Adrenal gland (tissue), 19 donors: ENCODE measurements at places on chromosomes 5 and 9. TPM values are rescaled to one million over a fixed set of nuclear protein-coding genes. Genes with fewer than 3 reads are reported as not detected.

Gene SLC1A3
- 12.6 TPM for total RNA-seq

Gene KIF20A
- 2.0 TPM for total RNA-seq

Gene SPATA31A3
- not detected for total RNA-seq

Gene CLTA
- total RNA-seq, result 200 TPM

Gene NOTCH1
- 28.3 TPM for total RNA-seq

Gene OTP
- not detected for total RNA-seq

Gene GIN1
- total RNA-seq, result 3.2 TPM

Gene PRRX2
- total RNA-seq, result 2.7 TPM

GRCh38 chr9:130731355-130731754 is 37.8 kb downstream of the EXOSC2 start:
- H3K27ac ChIP-seq, result no peak overlapping the region
- no peak for DNase-seq
- H3K4me3 ChIP-seq, result no peak overlapping the region
- no peaks in the 10 kb centered on the region for H3K36me3 ChIP-seq

GRCh38 chr9:112316258-112316943 is 17.0 kb downstream of the PTBP3 start:
- no peaks in the 10 kb centered on the region for H3K36me3 ChIP-seq
- H3K27ac ChIP-seq, result no peak overlapping the region
- H3K27me3 ChIP-seq, result no peaks in the 10 kb centered on the region

- no peak for DNase-seq
- H3K27me3 ChIP-seq, result no peaks in the 10 kb centered on the region
- H3K4me3 ChIP-seq, result no peak overlapping the region
- H3K4me1 ChIP-seq, result no peaks in the 10 kb centered on the region
- H3K27ac ChIP-seq, result no peak overlapping the region
These were observed 150.7 kb upstream of the RASGRF2 start for GRCh38 chr5:80809451-80809850.

DNA sequence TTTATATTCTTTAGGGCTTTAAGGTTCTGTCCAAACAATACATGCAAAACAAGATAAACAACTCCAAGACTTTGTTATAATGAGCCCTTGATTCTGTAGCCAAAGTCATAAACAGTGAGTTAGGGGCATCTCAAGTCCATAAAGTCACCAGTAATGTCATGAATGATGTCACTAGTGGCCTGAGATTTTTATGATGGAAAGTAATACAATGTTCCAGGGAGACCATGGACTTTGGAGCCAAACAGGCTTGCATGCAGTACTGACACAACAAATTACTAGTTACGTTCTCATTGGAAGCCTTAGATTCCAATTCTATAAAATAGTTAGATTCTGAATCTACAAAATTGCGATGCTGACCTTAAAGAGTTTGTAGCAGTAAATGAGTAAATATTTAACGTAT is 280.0 kb downstream of the HINT1 start:
- no peaks in the 10 kb centered on the region for H3K36me3 ChIP-seq
- H3K4me1 ChIP-seq, result no peaks in the 10 kb centered on the region
- no peaks in the 10 kb centered on the region for H3K27me3 ChIP-seq
- no peak overlapping the region for H3K27ac ChIP-seq

- H3K4me3 ChIP-seq, result no peak overlapping the region
- no peaks in the 10 kb centered on the region for H3K36me3 ChIP-seq
- H3K4me1 ChIP-seq, result no peaks in the 10 kb centered on the region
- H3K27me3 ChIP-seq, result no peaks in the 10 kb centered on the region
- no peak for DNase-seq
These were observed 63.7 kb downstream of the DENND4C start for GRCh38 chr9:19294219-19294618.

DNA sequence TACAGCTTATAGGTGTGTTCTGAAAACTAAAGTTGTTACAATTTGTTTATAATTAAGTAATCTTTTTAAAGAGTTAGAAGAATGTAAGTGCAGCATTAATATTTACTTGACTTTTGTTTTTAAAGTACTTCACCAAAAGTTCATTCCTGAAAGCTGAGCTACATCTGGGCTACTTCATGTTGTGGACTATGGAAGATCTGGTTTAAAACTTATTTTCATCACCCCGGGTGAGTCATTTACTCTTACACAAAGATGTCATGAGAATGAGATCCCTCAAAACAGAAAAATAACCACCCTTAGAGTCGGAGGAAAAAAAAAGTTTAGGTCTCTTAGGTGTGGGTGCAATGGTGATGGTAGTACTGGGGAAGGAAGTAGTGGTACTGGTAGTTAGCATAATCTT is 5.1 kb downstream of the POU5F2 start:
- no peaks in the 10 kb centered on the region for H3K36me3 ChIP-seq
- no peaks in the 10 kb centered on the region for H3K4me1 ChIP-seq
- DNase-seq, result no peak
- H3K27ac ChIP-seq, result no peak overlapping the region

- no peak overlapping the region for H3K27ac ChIP-seq
- no peaks in the 10 kb centered on the region for H3K27me3 ChIP-seq
- no peak overlapping the region for H3K4me3 ChIP-seq
- no peaks in the 10 kb centered on the region for H3K36me3 ChIP-seq
- DNase-seq, result no peak
- no peaks in the 10 kb centered on the region for H3K4me1 ChIP-seq
These were observed 25.2 kb upstream of the PLAC8L1 start for GRCh38 chr5:146130440-146131045.

- no peaks in the 10 kb centered on the region for H3K36me3 ChIP-seq
- H3K27me3 ChIP-seq, result no peaks in the 10 kb centered on the region
- DNase-seq, result no peak
- H3K4me1 ChIP-seq, result no peaks in the 10 kb centered on the region
- H3K4me3 ChIP-seq, result no peak overlapping the region
These were observed 36.8 kb upstream of the TEX48 start for GRCh38 chr9:114718801-114719221.

- no peak overlapping the region for H3K27ac ChIP-seq
- no peak for DNase-seq
- no peak overlapping the region for H3K4me3 ChIP-seq
- H3K36me3 ChIP-seq, result no peaks in the 10 kb centered on the region
These were observed 234.6 kb downstream of the GABRB2 start for GRCh38 chr5:161311965-161312364.

DNA sequence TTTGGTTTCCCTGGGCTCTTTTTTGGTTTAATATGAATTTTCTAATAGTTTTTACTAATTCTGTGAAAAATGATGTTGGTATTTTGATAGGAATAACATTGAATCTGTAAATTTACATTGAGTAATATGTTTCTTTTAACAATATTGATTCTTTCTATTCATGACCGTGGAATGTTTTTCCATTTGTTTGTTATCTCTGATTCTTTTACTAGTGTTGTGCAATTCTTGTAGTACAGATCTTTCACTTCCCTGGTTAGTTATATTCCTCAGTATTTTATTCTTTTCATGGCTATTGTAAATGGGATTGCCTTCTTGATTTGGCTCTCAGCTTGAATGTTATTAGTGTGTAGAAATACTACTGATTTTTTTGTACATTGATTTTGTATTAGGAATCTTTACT is 137.9 kb downstream of the PRR16 start:
- no peak for DNase-seq
- no peak overlapping the region for H3K27ac ChIP-seq
- H3K36me3 ChIP-seq, result no peaks in the 10 kb centered on the region
- no peak overlapping the region for H3K4me3 ChIP-seq
- no peaks in the 10 kb centered on the region for H3K27me3 ChIP-seq

- no peaks in the 10 kb centered on the region for H3K27me3 ChIP-seq
- no peak for DNase-seq
- no peak overlapping the region for H3K27ac ChIP-seq
- H3K4me1 ChIP-seq, result peaks cover 13% of the 10 kb centered on the region
These were observed 41.3 kb downstream of the ROR2 start for GRCh38 chr9:91908746-91909145.

DNA sequence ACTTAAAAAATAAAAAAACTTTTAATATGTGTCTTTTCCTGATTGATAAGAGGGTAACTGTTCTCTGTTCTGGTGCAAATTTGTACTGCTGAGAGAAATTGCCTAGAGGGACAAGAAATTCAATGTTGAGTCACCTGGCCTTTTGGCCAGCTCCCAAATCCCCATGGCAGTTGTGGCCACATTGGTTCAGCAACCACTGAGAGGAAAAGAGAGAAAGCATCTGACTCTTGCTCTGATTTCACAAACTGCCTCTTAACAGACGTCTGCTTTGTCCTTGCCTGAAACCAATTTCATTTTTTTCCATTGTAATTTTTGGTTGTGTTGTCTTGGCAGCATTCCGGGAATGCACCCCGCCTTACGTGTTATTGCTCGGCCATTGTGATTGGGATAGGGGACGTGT is 42.4 kb downstream of the NTRK2 start:
- peaks cover 6% of the 10 kb centered on the region for H3K4me1 ChIP-seq
- DNase-seq, result peak; percentile 81

DNA sequence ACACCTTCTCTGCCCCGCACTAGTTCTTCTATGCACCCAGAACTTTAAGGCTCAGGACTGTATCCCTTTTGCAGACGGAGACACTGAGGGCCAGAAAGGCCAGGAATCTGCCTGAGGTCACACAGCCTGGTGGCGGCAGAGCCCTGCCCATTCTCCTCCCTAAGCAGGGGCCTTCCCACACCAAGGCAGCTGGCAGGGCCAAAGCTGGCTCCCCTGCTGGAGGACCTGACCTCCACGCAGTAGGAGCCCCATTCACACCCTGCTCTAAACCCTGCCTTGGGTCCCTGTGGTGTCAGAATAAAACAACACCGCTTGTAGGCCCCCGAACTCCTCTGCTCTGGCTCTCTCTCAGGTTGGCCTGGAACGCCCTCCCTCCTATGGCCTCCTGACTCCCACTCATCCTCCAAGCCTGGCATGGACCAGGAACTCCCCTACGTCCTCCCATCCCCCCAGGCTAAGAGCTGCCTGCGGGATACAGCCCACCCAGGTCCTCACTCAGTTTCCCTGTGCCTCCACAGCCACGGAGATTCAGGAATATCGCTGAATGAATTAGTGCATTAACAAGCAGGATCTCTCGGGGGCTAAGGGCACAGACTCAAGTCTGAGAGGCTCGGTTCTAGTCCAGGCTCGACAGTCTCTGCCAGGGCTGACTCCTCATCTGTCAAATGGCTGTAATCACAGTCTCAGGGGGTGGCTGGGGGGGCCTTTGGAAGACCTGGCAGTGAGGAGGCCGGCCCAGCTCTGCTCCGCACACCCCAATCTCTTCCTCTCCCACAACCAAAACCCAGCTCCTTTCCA is 2.8 kb downstream of the ST6GALNAC6 start:
- no peak for DNase-seq
- no peaks in the 10 kb centered on the region for H3K36me3 ChIP-seq
- H3K27me3 ChIP-seq, result no peaks in the 10 kb centered on the region
- no peak overlapping the region for H3K4me3 ChIP-seq
- H3K27ac ChIP-seq, result no peak overlapping the region

DNA sequence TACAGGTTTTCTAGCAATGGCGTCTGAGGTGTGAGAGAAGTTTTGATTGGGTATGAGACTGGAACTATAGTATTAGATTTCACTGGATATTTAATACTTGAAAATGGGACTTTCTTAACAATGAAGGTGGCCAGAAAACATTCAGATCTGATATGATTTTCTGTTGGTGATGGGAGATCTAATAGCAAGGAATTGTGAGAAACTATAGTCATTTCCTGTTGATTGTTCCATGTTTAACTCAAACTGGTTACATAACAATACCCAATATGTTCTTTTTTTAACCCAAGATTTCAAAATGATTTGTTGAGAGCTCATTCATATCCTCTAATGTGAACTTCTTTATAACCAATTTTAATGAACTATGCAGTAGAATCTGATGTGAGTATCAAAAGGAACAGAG is 793.2 kb upstream of the RGMB start:
- H3K36me3 ChIP-seq, result no peaks in the 10 kb centered on the region
- H3K4me1 ChIP-seq, result no peaks in the 10 kb centered on the region
- no peak overlapping the region for H3K27ac ChIP-seq
- no peaks in the 10 kb centered on the region for H3K27me3 ChIP-seq

GRCh38 chr5:73591698-73592501 is 26.4 kb downstream of the UTP15 start:
- H3K27me3 ChIP-seq, result no peaks in the 10 kb centered on the region
- no peak overlapping the region for H3K27ac ChIP-seq
- peaks cover 8% of the 10 kb centered on the region for H3K4me1 ChIP-seq
- no peaks in the 10 kb centered on the region for H3K36me3 ChIP-seq

DNA sequence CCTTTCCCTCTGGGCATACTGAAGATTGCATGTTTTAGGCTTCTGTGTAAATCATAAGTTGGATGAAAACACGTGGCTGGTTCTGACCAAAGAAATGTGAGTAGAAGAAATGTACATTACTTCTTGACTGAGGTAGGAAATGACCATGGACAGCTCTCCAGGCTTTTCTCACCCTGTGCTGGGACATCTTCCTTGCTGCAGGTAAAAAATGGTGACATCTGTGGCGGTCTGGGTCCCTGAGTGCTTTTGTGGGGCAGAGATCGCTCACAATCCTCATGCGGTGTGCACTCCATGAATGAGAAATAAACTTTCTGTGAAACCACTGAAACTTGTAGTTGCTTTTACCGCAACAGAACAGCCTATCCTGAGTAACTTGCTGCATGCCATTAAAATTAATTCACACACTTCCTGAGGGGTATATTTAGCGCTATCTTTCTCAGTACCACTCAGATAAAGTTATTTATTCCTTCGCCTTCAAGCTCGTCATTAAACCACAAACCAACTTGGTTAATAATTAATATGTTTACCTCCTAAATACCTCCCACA is 730.4 kb downstream of the EFNA5 start:
- no peaks in the 10 kb centered on the region for H3K4me1 ChIP-seq
- H3K36me3 ChIP-seq, result no peaks in the 10 kb centered on the region
- no peak overlapping the region for H3K4me3 ChIP-seq

DNA sequence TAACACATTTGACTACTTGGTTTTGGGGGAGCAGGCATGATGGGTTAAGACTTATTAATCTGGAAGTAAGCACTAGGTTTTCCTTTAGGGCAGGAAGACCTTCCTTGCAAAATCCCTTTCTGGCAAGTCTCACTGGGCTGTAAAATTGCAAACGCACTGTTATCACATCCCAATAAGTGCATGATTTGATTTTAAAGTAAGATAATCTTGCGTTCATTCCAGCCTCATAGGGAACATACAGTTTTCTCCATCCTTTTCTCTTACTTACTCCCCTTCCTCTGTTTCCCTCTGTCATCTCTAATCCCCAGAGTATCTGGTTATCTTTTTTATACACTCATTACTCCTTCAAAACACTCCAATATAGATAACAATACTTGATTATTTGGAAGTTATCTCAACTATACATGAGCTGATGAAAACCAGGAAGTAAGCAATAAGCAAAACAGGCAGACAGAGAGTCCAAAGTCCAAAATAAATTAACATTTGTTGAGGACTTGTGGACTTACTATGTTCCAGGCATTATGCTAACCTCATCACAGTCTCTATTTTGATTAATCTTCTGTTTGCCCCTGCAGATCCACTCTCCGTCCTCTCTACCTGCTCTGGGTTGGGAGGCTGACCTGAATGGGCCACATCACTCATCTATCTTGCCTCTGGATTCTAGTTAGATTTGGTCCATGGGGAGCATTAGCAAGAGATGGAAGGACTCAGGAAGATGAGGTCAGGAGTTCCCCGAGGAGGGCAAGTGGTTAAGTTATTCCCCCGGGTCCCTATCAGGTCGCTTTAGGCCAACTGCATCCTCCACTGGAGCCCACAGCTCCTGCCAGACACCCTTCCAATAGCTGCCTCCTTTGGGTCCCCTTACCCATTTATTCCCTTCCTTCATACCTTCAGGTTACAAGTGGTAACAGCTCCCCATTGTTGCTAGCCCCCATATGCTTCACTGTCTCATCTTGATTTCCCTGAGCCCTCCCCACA is 60.2 kb downstream of the SLC22A5 start:
- H3K27me3 ChIP-seq, result no peaks in the 10 kb centered on the region
- H3K36me3 ChIP-seq, result no peaks in the 10 kb centered on the region
- peaks cover 26% of the 10 kb centered on the region for H3K4me1 ChIP-seq
- peak overlapping the region; percentile 89 for H3K27ac ChIP-seq
- DNase-seq, result no peak
- H3K4me3 ChIP-seq, result no peak overlapping the region
